Osteocyte (in vitro differentiated cells): ENCODE measurements at places on chromosomes 11 and 22. TPM values are rescaled to one million over a fixed set of nuclear protein-coding genes. Genes with fewer than 3 reads are reported as not detected.
A peak's percentile ranks its signal among the peaks of the same experiment; 100 is the strongest.

The OR6A2 gene
- total RNA-seq = 0.08 TPM in 1 of 2 replicates, not detected in the other

The OR4A47 gene
- not detected in 2 replicates for total RNA-seq

The B3GAT3 gene
- 35.8 and 41.4 TPM in 2 replicates for total RNA-seq

DNA sequence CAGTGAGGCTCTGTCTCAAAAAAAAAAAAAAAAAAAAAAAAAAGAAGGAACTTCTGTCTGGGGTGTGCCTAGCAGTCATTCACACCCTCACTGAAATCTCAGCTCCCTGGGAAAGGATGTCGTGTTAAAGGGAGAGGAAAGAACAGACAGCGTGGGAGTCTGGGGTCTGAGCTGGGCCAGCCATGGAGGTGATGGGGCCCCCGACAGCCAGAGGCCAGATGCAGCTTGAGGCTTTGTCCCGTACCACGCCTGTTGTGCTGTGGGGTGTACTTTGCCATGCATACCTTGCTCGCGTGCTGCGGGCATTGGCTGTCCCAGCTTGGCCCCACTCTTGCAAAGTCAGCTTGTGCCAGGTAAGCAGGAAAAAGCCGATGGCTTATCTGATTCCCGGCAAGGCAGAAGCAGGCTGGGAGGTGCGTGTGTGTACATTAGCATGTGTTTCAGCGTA, 4.6 kb downstream of the SYT12 start:
- DNase-seq = no peak

DNA sequence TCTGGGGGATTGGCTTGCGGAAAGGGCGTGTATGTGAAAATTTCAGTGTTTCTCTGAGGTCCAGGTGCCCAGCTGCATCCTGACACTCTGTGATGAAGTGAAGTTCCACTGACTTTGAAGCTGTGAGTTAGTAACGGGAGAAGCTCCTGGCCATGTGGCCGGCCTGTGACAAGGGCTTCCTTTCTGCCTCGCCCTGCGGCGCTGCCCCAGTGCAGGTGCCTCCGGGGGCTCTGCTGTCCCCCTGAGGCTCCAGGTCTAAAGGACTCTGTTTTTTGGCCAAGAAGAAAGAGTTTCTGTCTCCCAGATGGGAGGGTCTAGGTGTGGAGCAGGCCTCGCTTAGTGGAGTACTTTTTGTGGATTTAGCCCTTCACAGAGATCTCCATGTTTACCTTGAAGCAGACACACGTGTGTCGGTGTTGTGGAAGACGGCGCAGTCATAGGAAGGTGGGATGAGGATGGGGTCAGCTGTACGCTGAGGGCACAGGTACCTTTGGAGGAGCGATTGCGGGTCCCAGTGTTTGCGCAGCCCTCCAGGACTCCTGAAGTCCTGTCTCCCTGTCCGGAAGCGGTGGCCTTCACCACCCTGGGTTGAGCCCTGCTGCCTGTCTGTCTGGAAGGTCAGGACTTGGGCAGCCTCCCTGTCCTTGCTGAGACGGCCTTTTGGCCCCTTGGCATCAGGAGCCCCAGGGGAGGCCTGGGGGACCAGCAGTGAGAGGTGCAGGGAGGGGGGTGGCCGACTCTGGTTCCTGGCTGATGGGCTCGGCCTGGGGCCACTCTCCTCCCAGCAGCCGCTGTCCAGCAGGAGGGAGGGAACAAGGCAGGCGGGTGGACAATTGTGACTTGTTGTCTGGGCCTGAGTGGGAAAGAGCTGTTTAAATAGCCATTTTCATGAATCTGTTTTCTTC, 1249.3 kb downstream of the BRD1 start:
- DNase-seq = no peak

GRCh38 chr22:31394326-31394725, 5.1 kb upstream of the DRG1 start:
- no peak for DNase-seq

DNA sequence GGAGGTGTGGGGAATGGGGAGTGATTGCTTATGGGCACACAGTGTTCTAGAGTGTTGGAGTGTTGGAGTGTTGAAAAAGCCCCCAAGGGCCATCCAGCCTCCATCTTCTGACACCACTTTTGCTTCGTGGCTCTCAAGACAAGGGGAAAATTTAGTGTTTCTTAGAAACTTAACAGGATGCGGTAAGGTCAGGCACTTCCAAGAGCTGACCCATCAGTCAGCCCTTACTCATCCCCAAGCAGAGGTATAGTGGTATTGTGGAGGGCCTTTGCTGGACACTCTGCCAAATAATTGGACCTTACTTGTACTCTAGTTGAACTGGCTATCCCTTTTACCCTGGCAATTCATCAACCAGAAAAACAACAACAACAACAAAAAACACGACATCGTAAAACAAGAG, 14.8 kb upstream of the ALDH3B2 start:
- DNase-seq = no peak

GRCh38 chr22:19636696-19637407, 77.5 kb upstream of the SEPTIN5 start:
- peak; percentile 79 for DNase-seq

GRCh38 chr11:92227959-92228935, 3.6 kb downstream of the FAT3 start:
- no peak for DNase-seq

DNA sequence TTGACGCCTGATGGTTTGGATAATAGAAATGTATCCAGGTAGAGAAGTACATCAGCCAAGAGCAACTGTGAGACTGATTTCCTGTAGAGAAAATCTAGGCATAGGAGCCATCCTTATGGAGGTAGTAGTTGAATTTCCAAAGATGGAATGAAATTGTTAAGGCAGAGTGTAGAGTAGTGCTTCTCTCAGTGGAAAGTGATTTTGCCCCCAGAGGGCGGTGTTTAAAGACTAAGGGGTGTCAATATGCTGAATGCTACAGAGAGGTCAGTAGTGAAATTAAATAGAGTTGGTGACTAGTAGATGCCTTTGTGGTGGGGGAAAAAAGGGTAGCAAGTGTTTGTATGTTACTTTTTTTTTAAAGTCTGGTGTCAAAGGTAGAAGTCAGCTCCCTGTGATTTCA, 54.5 kb downstream of the TRIM44 start:
- no peak for DNase-seq
